NCI-H1930 (cell line): ENCODE measurements at places on chromosomes 4 and X.

- DNase-seq: no peak
Observed at GRCh38 chr4:156729416-156729815, 242.2 kb downstream of the PDGFC start.

GRCh38 chr4:176498617-176499256, 179.0 kb downstream of the SPCS3 start:
- no peak for DNase-seq

DNA sequence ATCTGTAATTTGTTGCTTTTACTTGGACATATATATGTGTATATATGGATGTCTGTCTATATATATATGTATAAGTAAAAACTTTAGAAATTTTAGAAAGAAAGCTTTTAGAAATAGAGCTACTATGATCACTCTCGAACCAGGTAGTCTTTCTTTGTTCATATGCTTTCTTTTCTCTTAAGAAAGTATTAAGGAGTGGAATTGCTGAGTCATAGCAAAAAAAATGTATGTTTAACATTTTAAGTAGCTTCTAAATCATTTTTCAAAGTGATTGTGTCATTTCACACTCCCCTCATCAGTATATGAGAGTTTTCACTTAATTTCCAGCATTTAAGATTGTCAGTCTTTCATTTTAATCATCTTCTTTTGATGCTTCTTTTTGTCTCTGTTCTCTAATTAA, 447.9 kb upstream of the TECRL start:
- no peak for DNase-seq

DNA sequence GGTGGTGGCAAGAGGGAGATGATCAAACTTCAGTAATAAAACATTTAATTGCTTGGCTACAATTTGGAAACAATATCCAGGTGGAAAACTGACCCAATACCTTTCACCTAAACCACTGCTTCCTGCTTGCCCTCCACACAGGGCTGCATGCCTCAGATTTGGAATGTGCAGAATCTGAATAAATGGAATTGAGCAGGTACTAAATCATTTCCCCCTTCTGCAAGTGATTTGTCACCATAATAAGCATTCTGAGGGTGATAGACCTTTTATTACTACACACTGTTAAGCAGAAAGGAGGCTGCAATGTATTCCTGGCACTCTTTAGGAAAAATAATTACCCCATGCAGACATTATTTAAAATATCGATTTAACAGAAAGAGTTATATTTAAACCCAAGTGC, 291.8 kb downstream of the IDS start:
- DNase-seq: no peak

DNA sequence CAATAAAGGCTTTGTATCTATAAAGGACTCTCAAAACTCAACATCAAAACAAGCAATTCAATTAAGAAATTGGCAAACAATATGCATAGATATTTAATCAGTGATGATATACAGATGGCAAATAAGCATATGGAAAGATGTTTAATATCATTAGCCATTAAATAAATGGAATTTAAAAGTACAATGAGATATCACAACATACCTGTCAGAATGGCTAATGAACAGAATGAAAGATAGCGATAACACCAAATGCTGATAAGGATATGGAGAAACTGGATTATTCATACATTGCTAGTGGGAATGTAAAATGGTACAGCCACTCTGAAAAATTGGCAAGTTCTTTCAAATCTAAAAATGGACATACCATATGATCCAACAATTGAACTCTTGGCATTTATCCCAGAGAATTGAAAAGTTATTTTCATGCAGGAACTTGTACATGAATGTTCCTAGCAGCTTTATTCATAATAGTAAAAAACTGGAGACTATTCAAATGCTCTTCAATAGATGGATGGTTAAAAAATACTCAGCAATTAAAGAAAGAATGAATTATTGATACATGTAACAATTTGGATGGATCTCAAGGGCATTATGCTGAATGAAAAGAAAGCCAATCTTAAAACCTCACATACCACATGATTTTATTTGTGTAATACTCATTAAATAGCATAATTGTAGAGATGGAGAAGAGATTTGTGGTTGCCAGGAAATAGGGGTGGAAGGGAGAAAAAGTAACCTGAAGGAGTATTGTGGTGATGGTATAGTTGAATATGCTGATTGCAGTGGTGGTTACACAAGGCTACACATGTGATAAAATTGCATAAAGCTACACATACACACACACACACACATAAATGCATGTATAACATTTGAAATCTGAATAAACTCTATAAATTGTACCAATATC, 45.9 kb upstream of the ALG13 start:
- DNase-seq: no peak

- DNase-seq: no peak
Observed at GRCh38 chr4:78659665-78660064, 108.1 kb downstream of the ANXA3 start.

GRCh38 chrX:18640686-18641085, 31.2 kb downstream of the RS1 start:
- DNase-seq: no peak

DNA sequence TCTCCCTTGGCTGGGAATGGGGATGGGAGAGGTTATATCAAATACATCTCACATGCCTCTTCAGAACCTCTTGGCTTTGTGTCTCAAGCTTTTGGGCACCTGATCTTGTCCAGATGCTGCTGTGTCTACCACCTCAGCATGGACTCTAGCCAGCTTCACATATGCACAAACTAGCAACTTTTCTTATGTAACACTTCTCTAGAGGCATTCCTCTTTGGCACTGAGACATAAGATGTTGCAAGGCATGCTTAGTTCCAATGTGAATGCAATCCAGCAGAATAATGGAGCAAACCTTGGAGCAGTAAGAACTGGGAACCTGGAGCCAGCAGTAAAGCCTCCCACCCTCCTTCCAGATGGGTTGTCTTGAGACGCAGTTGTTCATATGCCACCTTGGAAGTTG, 113.4 kb upstream of the TMEM47 start:
- no peak for DNase-seq

DNA sequence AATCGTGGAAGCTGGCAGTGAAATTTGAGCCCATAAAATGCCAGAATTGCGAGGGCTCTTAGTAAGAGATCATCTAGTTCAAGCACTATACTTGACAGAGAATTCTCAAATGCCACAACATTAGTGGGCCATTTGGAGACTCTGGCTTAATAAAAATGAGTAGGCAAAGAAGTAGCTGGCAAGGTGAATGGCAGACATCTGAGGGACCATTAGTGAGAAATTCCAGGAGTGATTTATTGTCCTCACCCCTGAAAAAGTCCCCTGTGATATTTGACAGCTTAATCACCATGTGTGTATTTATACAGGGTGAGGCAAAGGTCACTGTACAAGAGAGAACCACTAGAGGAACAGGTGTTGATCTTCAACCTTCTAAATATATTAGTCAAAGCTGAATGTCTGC, 207.5 kb downstream of the CHRDL1 start:
- DNase-seq: no peak

DNA sequence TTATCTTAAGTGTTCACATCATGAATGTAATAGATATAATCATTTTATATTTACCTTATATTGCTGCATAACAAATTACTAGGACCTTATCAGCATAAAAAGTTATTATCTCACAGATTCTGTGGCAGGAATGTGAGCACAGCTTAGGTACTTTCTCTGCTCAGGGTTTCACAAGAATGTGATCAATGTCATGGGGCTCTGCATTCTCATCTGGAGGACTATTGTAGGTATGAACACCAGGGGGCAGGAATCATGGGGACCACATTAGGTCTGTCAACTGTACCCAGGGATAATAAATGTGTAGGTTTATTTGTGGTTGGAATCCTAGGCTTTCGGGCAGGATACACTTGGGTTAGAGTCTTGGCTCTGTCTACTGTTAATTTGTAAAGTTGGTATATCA, 519.2 kb downstream of the ARAP2 start:
- DNase-seq: no peak

DNA sequence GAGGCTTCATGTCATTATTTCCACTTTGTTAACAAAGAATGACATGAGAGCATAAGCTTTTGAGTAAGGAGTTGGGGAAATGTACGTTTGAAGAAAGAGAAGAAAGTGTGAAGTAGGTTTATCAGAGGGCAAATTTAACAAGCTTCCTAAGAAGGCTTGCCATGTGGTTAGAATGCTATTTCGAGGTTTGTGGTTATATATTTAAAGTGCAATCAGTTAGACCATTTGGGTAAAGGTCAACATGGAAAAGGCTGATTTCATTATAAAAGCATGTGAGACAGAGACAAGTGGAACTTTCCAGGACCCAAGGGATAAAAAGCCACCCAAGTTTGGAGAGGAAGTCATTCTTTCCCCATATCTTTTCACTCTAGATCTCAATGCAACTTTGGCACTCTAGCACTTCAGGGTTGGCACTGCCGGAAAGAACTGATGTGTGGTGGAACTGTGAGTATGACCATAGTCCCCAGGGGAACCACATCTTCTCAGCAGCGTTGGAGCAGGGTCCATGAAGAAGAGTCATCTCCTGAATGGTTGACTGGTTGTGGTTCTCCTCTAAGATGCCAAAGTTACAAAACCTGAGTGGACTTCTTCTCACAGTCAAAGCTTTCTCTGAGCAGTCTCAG, 529.9 kb downstream of the MID1IP1 start:
- DNase-seq: no peak

- no peak for DNase-seq
Observed at GRCh38 chrX:22650691-22651090, 349.1 kb upstream of the DDX53 start.

DNA sequence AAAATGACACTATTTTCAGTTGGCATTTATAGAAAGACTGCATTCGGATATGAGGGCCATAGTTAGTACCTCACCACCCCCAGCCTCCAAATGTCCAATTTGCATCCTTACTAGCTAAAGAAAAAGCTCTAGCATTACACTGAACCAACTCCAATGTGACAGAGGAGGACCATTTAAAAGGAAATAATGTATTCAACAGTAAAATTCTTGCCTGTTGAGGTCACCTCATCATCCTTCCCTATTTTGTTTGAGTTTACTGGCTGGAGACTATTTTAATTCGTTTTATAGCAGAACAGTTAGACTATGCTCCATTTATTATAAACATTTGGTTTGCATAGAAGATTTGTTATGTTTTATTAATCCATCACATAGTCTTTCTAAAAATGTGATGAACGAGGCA, 88.2 kb upstream of the PPARGC1A start:
- no peak for DNase-seq

GRCh38 chr4:62917649-62918048, 1491.6 kb downstream of the TECRL start:
- no peak for DNase-seq
